Glomerular endothelial cell (primary cell): ENCODE measurements at places on chromosomes 5 and 9. TPM values are rescaled to one million over a fixed set of nuclear protein-coding genes. Genes with fewer than 3 reads are reported as not detected.

DNA sequence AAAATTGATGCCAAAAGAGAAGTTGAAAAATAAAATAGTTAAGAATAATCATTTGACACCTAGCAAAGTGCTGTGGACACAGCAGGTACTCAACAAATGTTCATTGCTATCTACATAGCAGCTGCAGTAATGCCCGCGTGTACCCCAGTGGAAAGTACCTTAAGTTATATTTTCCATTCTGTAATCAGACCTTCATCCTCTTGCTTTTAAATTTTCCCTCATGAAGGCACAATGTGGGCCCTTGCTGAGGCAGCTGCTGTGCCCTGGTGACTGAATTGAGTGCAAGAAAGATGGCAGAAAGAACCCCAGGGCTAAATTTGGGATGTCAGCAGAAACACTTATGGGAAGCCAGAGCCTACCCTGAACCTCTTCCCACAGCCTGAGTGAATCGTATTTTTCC is 65.9 kb downstream of the CYFIP2 start:
- DNase-seq, result no peak

DNA sequence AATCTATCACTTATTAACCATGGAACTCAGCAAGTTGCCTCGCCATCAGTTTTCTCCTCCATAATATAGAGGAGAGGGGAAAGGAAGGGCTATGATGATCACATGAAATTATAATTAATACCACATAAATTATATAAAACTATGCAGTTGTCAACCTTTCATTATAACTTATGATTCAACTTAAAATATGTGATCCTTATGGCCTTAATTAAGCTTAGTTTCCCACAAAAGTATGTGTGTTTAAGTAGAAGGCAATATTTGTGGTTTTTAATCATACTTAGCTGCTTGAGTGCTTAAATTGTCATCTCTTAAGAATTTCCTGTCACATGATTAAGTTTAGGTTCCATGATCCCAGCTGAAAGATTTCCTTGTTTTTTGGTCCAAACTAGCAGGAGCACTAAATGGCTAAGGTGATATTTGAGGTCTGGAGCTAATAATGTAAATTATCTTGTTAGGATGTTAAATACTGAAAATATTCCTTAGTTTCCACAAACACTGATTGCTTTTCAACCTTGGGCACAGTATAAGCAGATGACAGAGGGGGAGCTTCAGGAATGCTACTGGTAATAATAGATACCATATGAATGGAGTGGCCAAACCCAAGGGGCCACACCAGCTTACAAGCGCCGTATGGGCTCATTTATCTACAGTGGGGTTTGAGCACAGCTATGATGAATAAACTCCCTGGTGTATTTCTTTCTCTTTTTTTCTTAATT is 26.4 kb upstream of the F2R start:
- no peak for DNase-seq

GRCh38 chr5:159548517-159548916 is 218.2 kb upstream of the IL12B start:
- no peak for DNase-seq

DNA sequence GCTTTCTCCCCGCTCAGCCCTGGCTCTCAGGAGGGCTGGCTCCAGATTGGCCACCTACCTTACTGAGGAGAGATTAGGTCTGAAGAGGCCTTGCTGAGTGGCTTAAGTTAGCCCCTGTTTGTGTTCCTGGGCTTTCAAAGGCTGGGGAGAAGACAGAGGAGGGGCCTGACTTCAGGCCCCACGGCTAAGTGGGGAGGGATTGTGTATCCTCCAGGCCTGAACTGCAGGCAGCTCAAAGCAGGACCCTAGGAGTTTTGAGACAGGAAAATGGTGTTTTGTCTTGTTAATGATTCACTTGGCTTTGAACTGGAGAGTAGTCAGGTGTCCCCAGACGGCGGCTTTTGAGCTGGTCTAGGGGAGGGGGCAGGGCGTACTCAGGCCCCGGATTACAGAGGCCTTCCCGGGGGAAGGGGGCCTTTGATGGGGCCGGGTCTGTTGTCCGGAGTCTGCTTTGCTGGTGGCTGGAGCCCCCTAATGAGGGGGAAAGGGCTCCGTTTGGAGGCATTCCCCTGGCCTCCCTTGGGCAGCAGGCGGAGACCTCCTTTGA is 162.0 kb upstream of the SMIM23 start:
- DNase-seq, result no peak

GRCh38 chr5:109161914-109162683 is 247.7 kb downstream of the PJA2 start:
- no peak for DNase-seq

- peak; percentile 99 for DNase-seq
Observed at GRCh38 chr9:18393340-18394130, 80.4 kb upstream of the ADAMTSL1 start.

DNA sequence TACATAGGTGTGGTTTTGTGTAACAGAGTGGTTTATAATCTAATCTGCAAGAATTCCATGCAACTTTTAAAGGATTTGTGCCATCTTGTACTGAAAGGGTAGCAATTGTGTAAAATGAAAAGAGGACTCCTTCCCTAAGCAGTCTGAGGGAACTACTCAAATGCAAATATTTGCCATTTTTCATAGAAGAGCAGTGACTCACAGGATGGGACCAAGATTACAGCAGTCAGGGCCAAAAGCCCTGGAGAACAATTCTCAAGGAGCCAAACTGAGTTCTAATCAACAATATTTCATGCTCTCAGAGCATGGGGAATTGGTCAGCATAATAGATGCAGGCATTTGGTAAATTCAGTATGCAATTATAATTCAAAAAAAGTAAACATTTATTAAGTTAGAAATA is 495.8 kb downstream of the CHSY3 start:
- DNase-seq, result peak; percentile 20

- DNase-seq, result no peak
Observed at GRCh38 chr5:98602534-98603112, 170.8 kb upstream of the RGMB start.

DNA sequence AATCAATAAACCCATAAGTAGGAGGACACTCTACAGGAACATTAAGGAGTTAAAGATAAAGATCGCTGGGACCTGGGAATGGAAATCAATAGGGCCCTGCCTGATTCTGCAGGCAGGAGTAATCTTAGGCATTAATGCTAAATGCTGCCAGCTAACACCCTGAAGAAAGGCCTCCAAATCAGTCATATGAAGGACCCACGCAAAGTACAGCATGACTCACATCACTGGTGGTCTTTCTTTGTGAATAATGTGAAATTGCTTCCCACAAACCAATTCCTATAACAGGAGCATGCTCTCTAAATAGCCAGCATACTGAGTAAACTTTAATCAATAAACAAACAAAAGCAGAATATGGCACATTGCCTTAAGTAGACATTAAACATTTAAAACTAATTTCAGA is 172.3 kb downstream of the SEMA5A start:
- DNase-seq, result no peak

GRCh38 chr9:110143950-110144545 is 63.9 kb downstream of the C9orf152 start:
- DNase-seq, result no peak

- no peak for DNase-seq
Observed at GRCh38 chr9:36923025-36923625, 110.9 kb downstream of the PAX5 start.

DNA sequence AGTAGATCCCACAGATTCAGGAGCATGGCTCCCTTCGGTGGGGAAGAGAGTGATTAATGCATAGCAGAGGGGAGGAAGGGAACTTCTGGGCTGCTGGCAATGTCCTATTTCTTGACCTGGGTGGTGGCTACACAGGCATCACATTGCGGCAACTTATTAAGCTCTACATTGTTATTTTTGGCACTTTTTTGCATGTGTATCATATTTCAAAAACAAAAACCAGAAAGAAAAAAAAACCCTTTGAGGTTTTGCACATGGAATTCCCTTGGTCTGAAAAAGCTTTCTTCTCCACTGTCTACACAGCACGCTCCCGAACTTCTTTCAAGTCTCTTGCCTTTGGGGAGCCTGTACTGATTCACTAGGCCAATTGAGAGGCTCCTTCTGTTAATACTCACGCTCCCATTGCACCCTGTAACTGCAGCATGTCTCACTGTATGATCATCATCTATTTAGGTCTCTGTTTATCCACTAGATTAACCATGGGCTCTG is 25.1 kb downstream of the CEMIP2 start:
- DNase-seq, result no peak

GRCh38 chr5:78985116-78985724 is at the start of gene ARSB:
ARSB (minus strand) TSS chr5:78985310; CDS start chr5:78985248, 62 bp downstream.
- no peak for DNase-seq

GRCh38 chr5:37721447-37721871 is 118.4 kb downstream of the GDNF start:
- no peak for DNase-seq

GRCh38 chr5:10227379-10227778 is 22.3 kb downstream of the ATPSCKMT start:
- peak; percentile 29 for DNase-seq

Gene CKMT2
- total RNA-seq, result 0.34 TPM in 1 of 2 replicates, not detected in the other

Gene ALDH1A1
- total RNA-seq, result 10.5 and 172 TPM in 2 replicates

Gene RECK
- 16.4 and 18.7 TPM in 2 replicates for total RNA-seq

Gene RNF183
- not detected in 2 replicates for total RNA-seq

Gene SGCD
- 0.05 TPM in 1 of 2 replicates, not detected in the other for total RNA-seq
